Amniotic stem cell (primary cell): ENCODE measurements at places on chromosomes 5 and 9.
A peak's percentile ranks its signal among the peaks of the same experiment; 100 is the strongest.

DNA sequence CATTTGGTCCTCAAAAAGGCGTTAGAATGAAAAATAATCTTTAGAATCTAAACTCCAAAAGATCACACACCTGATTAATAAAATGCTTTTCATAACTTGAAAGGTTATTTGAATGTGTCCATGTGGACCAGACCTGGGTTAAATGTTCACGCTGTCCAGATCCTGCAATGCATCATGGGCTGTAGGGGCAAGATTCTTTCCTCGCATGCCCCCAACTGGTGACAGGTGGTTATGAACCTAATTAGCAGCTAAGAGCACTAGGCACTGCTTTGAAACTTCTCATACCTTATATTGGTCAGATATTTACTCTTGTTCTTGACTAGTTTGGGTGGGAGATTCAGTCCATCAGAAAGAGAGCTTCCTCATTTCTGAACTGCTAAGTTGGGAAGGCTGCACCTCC lies 19.3 kb upstream of the PIP5K1B start:
- no peak for DNase-seq

DNA sequence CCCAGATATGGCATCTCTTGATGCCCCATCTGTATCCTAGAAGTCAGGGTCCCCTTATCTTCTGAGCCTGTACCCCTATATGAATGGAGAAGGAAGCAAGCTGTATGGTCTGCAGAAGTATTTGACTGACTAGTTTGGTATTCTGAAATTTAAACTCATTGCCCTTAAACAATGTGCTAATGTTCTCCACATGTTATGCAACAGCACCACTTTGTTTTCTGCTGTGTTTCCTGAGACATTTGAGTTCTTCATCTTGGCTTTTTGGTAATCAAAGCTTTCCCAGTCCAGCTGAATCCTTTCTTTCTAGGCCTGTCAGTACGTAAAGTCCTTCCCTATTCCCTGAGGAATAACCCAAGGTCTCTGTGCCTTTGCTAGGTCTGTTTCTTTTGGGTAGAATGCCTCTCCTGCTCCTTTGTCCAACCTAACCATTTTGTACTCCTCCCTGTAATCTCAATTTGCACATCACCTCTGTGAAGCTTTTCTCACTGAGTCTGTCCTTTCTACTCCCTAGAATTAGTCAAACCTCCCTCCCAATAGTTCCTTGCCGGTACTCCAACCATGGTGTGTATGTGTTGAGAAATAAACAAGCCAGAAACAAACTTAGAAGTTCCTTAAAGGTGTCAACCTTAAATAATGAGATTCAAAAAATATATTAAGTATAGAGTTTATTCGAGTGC lies 72.1 kb upstream of the HSPB3 start:
- DNase-seq, result no peak

GRCh38 chr9:33943389-33943788 lies 105.3 kb downstream of the UBAP2 start:
- no peak for DNase-seq

- no peak for DNase-seq
These were observed 106.4 kb upstream of the CCNG1 start for GRCh38 chr5:163330723-163331668.

DNA sequence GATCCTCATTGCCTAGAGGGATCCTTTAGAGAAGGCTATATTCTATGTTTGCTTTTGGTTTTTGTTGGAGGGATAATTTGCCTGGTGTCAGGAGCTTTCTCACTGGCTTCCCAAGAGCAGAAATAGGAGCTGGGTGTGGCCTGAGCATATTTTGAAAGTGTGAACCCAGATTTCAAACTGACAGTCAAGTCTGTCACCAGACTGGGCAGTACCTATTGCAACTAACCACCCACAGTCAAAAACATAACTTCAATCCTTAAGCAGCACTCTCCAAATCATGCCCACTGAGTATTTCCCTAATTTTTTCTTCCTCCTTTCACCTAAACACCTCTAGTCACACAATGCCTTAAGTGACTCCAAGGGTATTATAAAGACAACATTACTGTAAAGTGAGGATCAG lies 278.4 kb downstream of the EBF1 start:
- DNase-seq, result no peak

GRCh38 chr9:2597483-2597882 lies 24.1 kb upstream of the VLDLR start:
- no peak for DNase-seq

DNA sequence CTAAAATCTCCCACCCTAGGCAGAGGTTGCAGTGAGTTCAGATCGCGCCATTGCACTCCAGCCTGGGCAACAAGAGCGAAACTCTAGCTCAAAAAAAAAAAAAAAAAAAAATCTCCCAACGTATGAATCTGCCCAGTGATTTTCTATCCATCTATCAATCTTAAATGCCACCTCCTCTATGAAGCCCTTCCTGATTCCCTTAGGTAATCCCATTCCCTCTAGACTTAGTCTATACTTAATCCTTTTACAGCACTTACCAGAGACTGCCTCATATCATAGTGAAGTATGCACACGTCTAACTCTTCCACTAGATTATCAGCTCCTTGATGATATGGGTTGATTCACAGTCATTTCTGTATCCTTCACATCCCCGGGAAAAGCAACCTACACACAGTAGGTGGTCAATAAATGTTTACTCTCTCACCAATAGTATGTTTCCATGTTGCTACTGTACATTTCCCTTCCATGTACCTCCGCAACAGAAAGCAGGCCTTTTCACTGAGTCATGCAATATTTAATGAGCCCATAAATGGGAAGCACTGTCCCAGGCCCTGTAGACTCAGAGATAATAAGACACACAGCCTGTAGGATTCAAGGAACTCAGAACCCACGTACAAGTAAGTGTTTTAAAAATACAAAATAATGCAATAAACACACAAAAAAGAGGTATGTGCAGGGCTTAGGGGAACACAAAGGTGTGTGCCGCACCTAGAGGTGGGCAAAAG lies 1.2 kb downstream of the DROSHA start:
- DNase-seq, result no peak

DNA sequence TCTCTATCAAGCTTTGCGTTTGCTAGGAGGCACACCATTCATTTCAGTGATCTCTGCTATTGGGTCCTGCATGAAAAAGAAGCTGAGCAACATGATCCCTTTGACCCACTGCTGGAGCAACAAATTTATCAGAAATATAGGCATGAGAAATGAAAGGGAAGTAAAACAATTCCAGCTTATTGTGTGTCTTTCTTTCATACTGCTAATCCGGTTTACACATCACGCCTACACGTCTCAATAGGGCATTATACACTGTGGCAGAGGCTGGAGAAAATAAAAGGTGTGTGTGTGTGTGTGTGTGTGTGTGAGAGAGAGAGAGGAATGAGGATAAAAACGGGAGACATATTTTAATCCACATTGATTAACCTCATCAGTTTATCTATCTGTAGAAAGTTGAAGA lies 2.4 kb downstream of the PTCH1 start:
- no peak for DNase-seq

- no peak for DNase-seq
These were observed 392.0 kb downstream of the TMEM161B start for GRCh38 chr5:87876616-87877015.

- peak; percentile 13 for DNase-seq
These were observed 197.0 kb downstream of the TRPM3 start for GRCh38 chr9:70924380-70924779.

- no peak for DNase-seq
These were observed 53.5 kb upstream of the COL15A1 start for GRCh38 chr9:98890256-98890655.

DNA sequence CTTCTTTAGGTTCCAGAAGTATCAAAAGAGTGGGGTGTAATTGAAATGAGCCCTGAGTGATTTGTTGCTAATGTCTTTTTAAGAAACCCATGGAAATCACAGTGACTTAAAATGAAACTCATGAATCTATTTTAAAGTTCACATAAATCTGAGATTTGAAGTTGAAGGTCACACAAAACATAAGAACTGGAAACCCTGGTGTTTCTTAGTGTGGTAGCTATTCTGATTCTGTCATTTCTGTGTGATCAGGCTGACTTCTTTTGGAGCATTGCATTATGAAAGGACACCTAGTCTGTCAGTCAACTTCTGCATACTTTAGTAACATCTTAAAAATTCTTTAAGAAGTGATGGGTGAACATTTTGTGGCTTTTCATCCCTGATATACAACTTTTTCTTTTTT lies 448.8 kb downstream of the TLE4 start:
- DNase-seq, result no peak

GRCh38 chr9:20476912-20477521 lies 145.3 kb downstream of the MLLT3 start:
- no peak for DNase-seq

DNA sequence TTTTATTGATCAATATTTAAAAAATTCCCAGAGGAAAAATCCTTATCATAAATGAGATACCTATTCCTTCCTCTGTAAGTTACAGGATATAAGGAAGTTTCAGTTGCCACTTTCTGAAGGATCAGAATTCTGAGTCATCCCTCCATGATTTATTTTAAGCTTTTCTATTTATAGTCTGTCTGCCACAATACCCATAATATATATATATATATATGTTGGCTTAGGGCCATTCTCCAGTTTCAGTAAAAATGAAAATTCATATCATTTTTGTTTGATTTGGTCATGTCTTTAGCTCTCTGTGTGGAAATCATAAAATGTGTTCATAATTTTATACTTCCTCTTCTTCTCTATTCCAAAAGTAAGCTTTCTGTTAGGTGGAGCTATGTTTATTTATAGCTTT lies 215.8 kb upstream of the CYLC2 start:
- no peak for DNase-seq

GRCh38 chr9:107274953-107275422 lies 8.1 kb upstream of the RAD23B start:
- peak; percentile 94 for DNase-seq

- DNase-seq, result no peak
These were observed 27.2 kb upstream of the TNFSF8 start for GRCh38 chr9:114957558-114957957.

GRCh38 chr5:16485656-16486055 lies 20.1 kb upstream of the ZNF622 start:
- no peak for DNase-seq

- no peak for DNase-seq
These were observed 120.1 kb upstream of the LPAR1 start for GRCh38 chr9:111158363-111158762.

- DNase-seq, result no peak
These were observed 9.4 kb upstream of the RPS14 start for GRCh38 chr5:150458802-150459557.

- no peak for DNase-seq
These were observed 133.7 kb downstream of the PLPPR1 start for GRCh38 chr9:101162231-101162630.

DNA sequence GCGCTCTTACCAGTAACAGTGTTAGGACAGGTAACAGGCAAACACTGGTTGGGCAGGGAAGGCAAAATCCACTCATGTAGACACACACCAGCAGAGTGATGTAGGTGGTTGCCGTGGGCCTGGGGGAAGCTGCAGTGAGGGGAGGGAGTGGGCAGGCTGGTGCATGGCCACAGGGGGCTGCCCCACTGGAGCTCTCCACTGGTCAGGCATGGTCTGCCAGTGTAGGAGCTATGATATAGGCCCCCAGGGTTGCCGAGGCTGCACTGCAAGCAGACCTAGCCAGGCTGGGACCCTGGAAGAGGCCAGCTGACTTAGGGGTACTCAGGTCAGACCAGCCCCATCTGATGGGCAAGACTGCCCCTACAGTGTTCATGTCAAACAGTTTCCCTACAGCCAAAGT lies 154.6 kb downstream of the GDNF start:
- DNase-seq, result no peak

DNA sequence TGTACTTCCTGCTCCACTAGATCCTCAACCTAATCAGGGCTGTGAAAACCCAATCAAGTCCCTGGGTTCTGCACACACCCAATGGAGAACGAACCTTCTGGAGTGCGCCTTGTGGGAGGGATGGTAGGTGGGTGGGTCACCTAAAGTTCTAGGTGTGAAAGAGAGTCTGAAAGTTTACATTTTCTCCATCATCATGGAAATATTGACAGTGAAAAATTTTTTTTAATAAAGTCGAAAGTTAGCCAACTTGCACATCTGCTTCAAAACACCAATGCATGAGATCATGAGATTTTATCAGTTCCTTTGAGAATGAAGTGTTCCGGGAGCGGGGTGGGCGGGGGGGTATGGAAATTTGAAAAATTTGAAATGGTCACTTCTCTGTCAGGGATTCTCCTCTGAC lies 21.7 kb downstream of the TAF11L14 start:
- no peak for DNase-seq

DNA sequence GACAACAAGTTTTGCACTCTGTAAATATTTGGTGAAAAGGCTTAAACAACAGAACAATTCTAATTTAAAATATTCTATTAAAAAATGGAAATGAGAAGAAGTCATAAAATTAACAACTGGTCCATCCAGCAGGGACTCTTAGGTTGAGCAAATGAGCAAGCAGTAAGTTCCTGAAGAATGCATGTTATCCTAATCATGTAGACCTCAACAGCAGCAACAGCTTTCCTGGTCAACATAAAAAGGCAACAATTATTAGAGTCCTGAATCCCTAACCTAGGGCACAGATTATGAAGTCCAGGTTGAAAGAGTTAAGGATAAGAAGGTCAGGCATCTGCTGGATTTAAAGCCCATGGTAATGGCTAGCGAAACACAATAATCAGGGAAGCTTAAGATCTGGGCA lies 120.9 kb downstream of the SSBP2 start:
- DNase-seq, result no peak

DNA sequence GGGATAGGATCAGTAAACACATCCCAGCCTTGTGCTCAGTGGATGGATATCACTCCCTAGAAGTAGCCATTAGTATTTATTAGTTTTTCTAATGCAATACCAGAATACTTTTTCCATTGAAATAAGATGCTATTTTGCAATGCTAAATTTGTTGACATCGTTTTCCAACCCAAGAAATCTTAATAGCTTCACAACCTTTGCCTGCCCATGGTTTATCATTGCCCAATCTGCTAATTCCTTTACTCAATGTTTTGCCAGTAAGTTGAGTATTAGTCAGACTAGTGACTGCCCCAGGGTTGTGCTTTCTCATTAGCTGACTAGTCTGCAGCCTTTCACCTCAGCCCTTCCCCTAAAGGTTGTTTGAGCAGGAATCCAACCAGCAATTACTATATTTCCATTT lies 62.9 kb downstream of the NREP start:
- DNase-seq, result no peak

- no peak for DNase-seq
These were observed 84.3 kb downstream of the PCDH1 start for GRCh38 chr5:141793881-141794280.

GRCh38 chr5:52769061-52769460 lies 18.7 kb upstream of the ITGA1 start:
- DNase-seq, result no peak

- no peak for DNase-seq
These were observed 237.9 kb downstream of the IRX1 start for GRCh38 chr5:3833566-3833965.

- DNase-seq, result no peak
These were observed 40.1 kb downstream of the PRRT1B start for GRCh38 chr9:131585375-131585774.

- no peak for DNase-seq
These were observed 57.8 kb downstream of the C9orf153 start for GRCh38 chr9:86201474-86202337.

GRCh38 chr9:95840074-95840473 lies 35.4 kb upstream of the ERCC6L2 start:
- DNase-seq, result no peak

GRCh38 chr9:136085815-136086212 lies 9.3 kb downstream of the NACC2 start:
- no peak for DNase-seq

- DNase-seq, result no peak
These were observed 63.9 kb downstream of the PARP8 start for GRCh38 chr5:50730336-50730735.

- no peak for DNase-seq
These were observed 46.4 kb upstream of the EDIL3 start for GRCh38 chr5:84430863-84431663.
